T-helper 9 cell (primary cell): ENCODE measurements at places on chromosomes 7 and 10.

- DNase-seq: no peak
Observed at GRCh38 chr7:7897509-7897908, 71.1 kb upstream of the GLCCI1 start.

DNA sequence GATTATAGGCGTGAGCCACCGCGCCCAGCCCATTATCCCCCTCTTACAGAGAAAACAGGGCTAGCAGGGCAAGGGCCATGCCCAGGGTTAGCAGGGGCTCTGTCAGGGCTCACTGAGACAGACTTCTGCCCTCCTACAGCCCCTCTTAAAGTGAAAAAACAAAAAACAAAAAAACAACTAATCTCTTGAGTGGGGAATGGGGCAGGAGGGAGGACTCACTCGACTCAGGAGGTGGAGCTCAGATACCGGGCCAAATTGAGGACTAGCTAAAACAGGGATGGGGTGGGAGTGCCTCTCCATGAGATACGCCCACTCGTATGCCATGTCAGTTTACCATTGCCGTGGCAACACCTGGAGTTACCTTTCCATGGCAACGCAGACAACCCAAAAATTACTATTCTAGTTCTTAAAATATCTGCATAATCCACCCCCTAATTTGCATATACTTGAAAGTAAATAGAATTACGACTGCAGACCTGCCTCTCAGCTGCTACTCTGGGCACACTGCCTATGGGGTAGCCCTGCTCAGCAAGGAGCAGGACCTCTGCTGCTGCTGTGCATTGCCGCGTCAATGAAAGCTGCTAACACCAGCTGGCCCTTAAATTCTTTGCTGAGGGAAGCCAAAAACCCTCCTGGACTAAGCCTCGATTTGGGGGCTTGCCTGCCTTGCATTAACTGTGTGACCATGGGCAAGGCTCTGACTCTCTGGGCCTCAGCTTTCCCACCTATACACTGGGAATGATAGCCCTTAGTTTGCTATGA, 13.4 kb downstream of the SSC4D start:
- DNase-seq: no peak

- no peak for DNase-seq
Observed at GRCh38 chr7:80449836-80450235, 62.0 kb downstream of the GNAT3 start.

DNA sequence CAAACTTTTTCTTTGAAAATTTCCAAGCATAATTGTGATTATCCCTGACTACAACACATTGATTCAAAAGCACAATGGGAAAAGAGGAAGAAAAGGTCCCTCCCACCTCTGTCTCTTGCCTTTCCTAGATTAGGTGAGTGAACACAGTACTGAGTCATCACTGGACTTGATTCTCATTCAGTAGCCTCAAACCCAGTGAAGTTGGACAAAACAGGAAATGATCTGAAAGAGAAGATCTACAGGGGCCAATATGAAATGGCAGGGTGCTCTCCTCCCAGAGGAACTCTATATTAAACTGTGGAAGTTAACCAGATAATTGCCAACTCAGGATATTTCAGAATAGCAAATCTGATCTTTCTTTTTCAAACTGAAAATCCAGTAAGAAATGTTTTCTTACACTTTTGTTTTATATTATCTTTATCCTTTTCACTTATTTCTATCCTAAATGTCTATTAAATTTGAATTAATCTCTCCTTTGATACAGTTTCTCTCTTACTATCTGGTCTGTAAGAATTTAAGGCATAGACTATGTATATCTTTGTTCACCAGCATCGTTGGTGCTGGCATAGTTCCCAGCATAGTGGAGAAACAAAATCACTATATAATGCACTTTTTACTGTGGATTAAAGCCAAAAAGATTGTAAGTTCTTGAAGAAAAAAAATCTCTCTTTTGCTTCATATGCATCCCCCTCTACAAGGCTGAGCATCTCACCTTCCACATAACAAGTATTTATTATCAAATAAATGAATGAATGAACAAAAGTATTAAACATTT, 41.4 kb upstream of the IKZF1 start:
- no peak for DNase-seq

GRCh38 chr7:16092711-16093110, 328.6 kb downstream of the CRPPA start:
- no peak for DNase-seq

DNA sequence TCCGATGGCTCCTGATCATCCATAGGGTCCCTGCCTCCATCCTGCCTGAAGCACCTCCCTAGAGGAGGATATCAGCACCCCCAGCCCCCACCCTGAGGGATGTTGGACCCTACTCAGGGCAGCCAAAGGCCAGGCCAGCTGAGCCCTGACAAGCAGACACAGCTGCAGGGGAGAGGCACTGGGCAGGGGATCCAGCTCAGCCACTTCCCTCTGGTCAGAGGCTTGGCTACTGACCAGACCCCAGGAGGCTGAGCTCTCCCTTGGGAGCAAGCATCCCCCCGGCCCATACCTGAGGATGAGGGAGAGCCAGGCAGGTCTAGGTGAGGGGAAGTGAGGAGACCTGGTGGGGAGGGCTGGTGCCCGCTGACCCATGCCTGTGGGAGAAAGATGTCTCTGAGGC, 6.6 kb downstream of the LDB3 start:
- DNase-seq: no peak

DNA sequence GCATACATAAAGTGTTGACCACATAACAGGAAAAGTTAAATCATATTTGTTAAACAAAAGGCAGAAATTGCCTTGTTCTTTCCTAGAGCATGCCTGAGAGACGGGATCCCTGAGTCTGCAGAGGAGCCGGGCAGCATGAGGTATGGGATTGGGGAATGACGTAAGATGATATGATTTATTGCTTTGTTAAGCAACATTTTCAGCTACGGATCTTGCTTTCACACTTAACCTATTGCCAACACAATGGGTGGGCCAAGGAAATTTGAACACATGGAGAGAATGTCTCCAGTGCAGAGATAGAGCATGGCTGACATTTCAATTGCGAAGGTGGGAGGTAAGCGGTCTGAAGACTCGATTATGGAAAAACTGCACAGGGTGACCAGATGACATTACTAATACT, 76.7 kb downstream of the EMX2 start:
- DNase-seq: no peak
